Activated naive CD4-positive, alpha-beta T cell (primary cell): ENCODE measurements at places on chromosomes 2 and 18.

DNA sequence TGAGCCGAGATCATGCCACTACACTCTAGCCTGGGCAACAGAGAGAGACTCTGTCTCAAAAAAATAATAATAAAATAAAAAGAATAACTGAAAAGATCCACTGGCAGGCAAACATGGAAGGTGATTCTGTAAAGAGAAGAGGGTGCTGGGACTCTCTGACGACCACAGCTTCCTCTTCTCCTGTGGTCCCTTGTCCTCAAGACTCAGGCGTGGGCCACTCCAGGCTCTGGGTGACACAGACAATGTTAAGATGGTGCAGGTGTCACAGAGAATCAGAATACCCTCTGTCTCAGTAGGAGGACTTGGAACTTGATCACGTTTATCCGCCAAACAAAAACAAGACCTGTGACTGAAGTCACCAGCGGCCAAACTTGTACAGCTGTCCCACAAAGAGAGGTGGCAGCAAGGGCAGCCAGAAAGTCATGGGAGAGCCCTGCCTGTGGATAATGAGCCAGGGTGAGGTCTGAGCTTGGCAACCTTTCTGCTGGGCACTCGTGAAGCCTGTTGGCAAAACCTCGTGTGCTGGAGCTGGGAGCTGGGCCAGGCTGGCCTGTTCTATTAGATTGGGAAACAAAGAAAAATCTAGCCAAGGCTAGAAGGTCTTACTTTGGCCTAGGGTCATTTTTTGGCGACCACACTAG, 76.4 kb upstream of the ITGA6 start:
- DNase-seq: no peak

- no peak for DNase-seq
Measured at GRCh38 chr2:161234627-161235026, 73.6 kb upstream of the PSMD14 start.

GRCh38 chr2:20370191-20370590, 19.5 kb upstream of the PUM2 start:
- no peak for DNase-seq

GRCh38 chr2:2875831-2876230, 501.8 kb downstream of the EIPR1 start:
- no peak for DNase-seq

DNA sequence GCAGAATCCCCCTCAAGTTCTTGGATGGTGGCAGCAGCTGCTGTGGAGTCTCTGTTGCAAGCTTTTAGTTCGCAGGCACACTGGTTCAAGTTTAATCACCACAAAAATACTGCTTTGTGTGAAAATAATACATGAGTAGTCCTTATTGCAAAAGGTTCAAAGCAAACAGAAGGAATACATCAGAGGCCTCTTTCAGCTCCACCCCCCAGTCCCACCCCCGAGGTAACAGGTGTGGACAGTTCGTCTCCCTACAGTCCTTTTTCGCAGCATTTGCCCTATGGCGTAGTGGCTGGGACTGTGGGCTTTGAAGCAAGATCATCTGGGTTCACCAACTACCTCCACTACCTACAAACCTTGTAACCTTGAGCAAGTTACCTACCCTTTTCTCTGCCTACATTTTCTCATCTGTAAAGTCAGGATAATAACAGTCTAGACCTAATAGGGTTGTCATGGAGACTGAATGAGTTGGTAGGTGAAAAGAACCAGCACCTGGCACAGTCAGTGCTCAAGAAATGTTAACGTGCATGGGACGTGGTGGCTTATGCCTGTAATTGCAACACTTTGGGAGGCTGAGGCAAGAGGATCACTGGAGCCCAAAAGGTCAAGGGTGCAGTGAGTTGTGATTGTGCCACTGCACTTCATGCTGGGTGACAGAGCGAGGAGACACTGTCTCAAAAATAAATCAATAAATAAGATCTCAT, 61.7 kb downstream of the TCF7L1 start:
- DNase-seq: no peak

- no peak for DNase-seq
Measured at GRCh38 chr18:65527879-65528633, 222.8 kb upstream of the CDH7 start.

DNA sequence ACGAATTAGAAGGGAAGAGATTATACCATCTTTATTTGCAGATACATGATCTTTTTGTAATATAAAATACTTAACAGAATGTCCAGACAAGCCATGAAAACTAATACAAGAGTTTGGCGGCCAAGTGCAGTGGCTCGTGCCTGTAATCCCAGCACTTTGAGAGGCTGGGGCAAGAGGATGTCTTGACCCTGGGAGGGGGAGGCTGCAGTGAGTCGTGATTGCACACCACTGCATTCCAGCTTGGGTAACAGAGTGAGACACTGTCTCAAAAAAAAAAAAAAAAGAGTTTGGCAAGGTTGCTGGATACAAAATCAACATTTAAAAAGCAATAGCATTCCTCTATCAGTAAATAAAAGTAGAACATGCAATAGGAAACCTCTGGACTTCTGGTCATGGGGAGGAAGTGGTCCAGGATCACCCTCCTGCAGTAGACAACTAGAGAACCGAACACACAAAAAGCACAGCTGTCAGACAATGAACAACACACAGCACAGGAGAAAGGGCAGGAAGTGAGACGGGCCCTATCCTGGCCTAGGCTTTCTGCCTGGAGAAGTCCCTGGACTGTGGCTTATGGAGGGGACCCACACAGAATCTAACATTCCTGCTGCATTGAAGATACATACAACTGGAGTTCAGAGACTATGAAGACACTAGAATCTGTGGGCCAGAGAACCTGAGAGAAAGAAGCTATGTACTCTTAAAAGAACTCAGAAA, 118.9 kb upstream of the ARL4C start:
- no peak for DNase-seq

DNA sequence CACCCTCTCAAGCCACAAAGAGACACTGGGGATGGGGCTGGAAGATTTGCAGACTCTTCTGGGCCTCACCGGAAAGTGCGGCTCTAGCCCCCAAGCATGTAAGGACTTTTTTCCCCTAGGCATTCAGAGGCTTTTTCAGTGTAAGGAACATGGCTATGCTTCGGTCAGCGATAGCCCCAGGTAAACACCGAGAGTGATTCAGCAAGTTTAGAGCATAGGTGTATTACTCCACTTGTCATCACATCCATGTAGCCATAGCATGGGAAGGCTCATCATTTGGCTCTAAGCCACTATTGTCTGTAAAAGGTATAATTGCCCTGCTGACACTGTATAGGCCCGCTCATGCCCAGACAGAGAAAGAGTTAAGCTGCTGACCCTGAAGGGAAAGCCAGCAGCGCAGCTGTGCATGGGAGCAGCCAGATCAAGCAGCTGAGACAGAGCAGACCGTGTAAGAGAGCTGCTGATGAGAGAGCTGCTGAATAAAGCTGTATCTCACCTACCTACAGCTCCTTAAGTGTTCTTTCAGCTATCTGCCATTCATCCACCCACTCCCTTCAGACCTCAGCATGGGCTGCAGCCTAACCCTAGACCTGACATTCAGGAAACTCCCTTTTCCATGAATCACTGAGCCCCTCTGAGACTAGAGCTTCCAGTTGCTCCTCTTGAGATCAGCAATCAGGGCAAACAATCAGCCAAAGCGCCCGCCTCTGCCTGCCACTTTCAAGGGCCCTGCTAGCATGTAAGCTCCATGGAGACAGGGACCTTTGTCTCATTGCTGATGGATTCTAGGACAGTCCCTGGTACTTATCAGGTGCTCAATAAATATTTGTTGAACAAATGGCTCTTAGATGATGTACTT, 25.5 kb downstream of the LGALSL start:
- no peak for DNase-seq

DNA sequence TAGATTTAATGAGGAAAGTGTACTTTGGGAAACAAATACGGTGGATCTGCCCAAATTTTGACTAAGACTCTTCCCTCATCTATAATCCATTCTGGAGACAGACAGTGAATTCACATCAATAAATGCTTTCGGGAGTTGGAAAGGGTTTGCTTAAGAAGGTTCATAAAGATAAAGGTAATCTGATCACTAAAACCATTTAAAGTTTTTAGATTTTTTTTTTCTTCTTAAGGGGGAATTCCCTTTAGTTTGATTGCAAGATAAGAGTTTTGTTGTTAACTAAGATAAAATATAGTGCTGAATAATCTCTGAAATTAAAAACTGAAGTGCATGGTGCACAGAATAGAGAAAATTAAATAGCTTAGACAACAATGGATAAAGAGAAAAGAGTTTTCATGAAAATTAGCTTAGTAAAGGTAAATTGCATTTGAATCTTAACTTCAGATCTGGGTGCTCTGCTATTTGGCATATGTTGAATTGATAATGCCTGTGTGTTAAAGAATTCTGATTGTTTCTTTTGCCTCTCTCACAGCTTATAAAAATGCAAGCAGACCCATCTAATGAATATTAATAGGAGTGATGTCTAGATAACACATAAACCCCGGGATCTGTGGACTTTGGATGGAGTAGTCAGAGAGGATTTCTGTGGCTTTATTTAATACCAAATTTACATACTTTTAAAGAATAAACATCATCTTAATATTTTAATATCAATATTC, 100.8 kb downstream of the MEIS1 start:
- DNase-seq: no peak

GRCh38 chr2:128405467-128405900, 86.8 kb upstream of the HS6ST1 start:
- DNase-seq: no peak

DNA sequence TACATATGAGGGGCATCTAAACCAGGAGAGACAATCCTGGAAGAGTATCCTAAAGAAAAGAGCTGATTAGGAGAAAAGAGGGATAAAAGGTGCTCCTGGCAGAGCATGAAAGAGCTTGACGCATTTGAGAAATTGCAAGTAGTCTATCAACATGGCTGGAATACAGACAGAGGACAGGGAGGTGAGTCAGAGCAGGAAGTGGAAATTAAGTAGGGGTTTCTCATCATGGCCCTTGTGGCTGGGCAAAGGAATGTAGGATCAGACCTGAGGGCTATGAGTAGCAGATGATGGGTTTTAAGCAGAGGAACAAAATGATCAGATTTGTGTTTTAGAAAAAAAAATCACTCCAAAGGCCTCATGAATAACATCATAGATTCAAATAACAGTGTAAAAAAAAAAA, 49.2 kb upstream of the UGP2 start:
- DNase-seq: no peak

- no peak for DNase-seq
Measured at GRCh38 chr2:188456114-188456909, 164.6 kb downstream of the GULP1 start.

GRCh38 chr2:181626671-181627070, 30.2 kb downstream of the CERKL start:
- no peak for DNase-seq

DNA sequence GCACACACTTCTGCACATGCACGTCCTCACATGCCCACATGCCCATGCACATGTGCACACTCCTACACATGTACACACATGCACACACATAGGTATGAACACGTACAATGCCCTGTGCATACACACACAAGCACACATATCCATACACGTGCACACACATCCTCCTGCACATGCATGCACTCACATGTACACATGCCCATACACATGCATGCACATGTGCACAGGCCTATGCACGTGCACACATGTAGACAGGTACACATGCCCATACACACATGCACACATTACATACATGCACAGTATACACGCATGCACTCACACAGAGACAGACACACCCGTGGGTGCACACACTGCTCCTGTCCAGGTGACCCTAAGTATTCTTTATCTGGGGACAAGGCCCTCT, 34.3 kb downstream of the GPC1 start:
- no peak for DNase-seq

GRCh38 chr2:168241208-168241607, 6.2 kb downstream of the STK39 start:
- DNase-seq: no peak
